ENCODE measurements at places on chromosomes 12 and 14.

- DNase-seq, result no peak
Measured at GRCh38 chr14:34359420-34360117, 102.5 kb downstream of the SPTSSA start.

DNA sequence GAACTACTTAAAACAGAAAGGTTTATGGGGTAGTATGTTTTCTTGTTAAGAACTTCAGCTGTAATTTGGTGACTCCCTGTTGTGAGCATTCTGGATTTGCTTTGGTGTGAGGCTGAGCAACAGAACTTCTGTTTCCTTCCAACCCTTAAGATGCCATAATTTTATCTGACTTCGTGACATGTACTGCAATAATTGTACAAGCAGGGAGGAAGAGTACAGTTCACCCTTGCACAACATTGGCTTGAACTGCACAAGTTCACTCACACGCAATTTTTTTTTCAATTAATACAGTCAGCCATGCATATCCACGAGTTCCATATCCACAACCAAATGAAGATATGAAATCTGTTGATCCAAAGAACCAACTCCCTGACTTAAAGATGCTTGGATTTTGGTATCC lies 42.9 kb upstream of the ANKS1B start:
- no peak for DNase-seq

GRCh38 chr12:22765421-22766130 lies 140.6 kb downstream of the ETNK1 start:
- no peak for DNase-seq

GRCh38 chr14:63432228-63432627 lies 110.9 kb downstream of the PPP2R5E start:
- DNase-seq, result no peak

DNA sequence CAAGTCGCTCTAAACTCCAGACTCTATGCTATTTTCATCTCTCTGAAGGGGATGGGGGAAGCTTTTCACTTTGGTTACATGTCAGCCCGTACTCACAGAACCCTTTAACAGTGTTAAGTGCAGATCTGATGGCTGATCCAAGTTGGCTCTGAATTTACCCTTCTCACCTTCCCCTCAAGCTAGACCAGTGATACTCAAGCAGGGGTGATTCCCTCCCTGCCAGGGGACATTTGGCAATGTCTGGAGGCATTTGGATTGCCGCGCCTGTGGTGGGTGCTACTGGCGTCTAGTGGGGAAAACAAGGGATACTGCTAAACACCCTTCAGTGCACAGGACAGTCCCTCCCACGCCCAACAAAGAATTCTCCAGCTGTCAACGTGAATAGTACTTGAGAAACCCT lies 6.0 kb upstream of the TEX52 start:
- DNase-seq, result no peak

GRCh38 chr12:2417481-2418160 lies 364.8 kb downstream of the CACNA1C start:
- DNase-seq, result no peak

GRCh38 chr14:53525608-53526007 lies 372.5 kb upstream of the DDHD1 start:
- no peak for DNase-seq

Data from activated T-helper 1 cell treated with anti-CD3 and anti-CD28 coated beads, Interleukin-2, amount 50 U/mL, for 16 hours (primary cell).